Activated CD4-positive, alpha-beta T cell treated with anti-CD3 and anti-CD28 coated beads for 4 hours (primary cell): ENCODE measurements at places on chromosomes 7 and 10.

DNA sequence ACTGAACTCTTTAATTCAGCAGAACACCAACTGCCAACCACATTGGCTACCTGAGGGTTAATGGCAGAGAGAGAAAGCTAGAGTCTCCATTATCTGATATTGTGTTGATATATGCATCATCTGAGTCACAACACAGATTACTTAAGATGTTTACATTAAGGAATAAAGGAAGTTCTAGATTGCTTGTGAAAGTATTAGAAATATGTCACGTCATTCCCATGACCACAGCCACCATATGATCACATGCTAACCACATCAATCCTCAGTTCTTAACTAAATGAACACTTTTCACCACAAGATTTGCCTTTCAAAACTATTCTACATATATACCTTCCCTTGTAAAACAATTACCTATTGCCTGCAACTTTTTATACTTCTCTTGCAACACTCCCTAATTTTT, 337.9 kb downstream of the FGFR2 start:
- no peak for DNase-seq

- peak; percentile 53 for DNase-seq
These were observed 973 bp downstream of the CAMK1D start for GRCh38 chr10:12350167-12350872.

GRCh38 chr10:77188521-77188920, 449.1 kb downstream of the KCNMA1 start:
- no peak for DNase-seq

- DNase-seq: no peak
These were observed 16.9 kb upstream of the NFE2L3 start for GRCh38 chr7:26135076-26135475.

DNA sequence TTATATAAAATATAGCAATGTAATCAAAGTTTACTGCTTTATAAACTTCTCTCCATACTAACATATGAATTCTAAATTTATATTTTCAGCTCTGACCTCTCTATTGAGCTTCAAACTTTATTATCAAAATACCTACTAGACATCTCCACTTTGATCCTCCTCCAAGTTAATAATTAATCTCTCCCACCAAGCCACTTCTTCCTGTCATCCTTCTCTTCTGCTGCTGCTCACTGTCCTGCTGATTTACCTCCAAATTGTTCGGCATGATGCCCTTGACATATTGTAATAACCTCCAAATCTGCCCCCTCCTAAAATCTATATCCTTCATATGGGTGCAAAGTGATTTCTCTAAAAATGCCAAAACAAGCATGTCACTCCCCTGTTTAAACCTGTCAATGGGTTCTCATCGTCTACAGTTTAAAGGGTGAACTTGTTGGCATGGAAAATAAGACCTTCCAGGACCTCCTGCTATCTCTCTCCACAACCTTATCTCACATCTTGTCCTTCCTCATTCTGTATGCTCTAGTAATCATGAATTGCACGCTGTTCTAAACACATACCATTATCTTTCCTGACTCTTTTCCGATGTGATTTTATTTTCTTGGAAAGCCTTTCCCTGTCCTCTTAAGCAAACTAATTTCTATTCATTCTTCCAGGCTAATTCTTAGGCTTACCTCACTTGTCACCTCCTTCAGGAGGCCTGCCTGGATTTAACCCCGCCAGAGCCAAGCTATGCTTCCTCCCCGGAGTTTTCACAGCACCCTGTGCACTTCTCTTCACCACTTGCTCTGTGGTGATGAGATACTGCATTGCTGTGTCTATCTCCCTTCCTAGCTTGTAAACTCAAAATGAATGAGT, 52.1 kb upstream of the STK17A start:
- no peak for DNase-seq

- DNase-seq: no peak
These were observed 147.1 kb upstream of the GHITM start for GRCh38 chr10:83991986-83992753.
